ENCODE measurements at places on chromosomes 11 and 22.

DNA sequence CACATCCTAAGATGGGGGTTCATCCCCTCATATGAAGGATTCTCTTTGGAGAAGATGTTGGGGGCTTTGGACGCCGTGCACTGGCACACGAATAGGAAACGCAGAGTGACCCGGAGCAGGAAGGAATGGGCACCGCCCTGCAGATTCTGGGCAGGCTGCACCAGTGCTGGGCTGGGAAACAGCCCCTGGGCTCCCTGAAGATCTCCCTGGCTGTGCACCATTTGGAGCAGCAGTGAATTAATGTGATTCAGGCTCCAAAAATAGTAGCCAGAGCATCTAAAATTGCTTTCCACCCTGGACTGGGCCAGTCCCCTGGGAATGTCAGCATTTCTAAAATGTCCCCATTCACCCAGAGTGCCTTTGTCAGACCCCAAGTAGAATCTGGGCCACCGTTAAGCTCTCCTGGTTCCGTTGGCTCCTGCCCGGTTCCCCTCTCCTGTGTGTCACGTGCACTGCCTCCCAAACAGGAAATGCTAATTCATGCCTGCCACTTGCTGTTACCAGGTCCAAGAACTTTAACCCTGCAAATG is 18.6 kb downstream of the IRAG1 start:
- no peak for DNase-seq

DNA sequence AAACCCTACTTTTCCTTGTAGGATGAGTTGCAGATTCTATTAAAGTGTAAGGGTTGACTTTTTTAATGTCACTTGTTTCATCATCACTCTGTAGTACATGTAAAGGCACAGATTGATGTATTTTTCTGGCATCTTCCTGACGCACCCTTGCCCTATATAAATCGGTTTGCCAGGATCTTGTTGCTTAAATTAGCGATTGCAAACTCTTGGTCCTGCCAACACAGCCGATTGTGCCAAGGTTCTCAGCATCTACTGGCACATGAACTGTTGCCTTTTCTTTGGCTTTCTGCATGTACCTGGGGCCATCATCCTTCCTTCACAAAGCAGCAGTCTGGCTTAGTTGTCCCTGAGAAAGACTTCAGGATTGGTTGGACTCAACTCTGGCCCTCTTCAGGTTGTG is 7.5 kb upstream of the LIN7C start:
- no peak for DNase-seq

DNA sequence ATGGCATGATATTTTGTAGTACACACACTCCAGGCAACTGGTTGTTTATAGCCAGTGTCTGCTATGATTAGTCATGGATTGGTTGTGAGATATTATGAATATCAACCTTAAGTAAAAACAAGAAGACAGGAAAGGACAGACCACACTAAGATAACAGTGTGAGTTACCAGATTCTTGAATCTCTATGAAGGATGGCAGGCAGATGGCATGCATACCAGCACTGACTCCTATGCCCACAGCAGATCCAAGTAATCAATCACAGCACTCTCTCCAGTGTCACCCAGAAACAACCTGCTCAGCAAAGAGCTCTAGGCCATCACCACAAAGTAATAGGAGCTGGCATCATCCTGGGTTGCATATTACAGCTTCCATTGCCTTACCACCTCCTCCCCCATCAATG is 116.6 kb downstream of the GALNT18 start:
- DNase-seq, result no peak

- DNase-seq, result no peak
Measured at GRCh38 chr11:127601578-127601977, 601.0 kb upstream of the KIRREL3 start.

DNA sequence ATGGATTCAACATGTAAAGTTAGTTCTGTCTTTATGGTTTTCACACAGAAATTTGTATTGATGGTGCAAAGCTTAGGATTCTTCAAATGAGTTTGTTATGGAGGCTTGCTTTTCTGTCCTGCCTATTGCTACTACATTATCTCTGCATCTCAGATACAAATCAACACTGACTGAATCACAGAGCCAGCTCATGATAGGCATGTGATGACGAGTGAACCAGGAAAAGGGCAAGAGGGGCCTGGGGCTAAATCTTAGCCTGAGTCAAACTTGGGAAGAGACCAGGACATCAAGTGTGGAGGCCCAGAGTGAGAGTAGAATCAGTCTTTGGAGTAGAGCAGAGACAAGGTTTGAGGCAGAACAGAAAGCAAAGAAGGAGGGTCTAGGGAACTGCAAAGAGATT is 107.1 kb upstream of the CD44 start:
- DNase-seq, result no peak

GRCh38 chr11:69202511-69203221 is 46.9 kb downstream of the SMIM38 start:
- no peak for DNase-seq

- DNase-seq, result no peak
Measured at GRCh38 chr11:86388198-86388597, 13.5 kb downstream of the CCDC81 start.

DNA sequence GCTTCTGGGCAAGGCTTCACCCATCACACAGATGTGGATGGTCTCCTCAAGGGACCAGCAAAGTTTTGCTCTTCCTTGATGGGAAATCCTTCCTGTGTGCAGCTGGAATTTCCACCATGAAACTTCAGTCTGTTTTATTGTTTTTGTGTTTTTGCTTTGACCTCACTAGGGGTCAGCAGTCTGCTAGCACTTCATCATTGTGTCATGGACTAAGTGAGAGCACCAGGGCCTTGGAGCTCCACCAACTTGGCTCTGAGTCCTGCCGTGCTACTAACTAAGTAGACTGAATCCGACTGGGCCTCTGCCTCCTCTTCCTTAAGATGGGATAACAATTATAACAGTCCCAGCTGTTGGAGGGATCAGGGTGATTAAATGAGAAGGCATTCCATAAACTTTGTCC is 305.8 kb upstream of the NCAM1 start:
- no peak for DNase-seq

- no peak for DNase-seq
Measured at GRCh38 chr22:48204296-48204695, 1441.8 kb downstream of the TBC1D22A start.

DNA sequence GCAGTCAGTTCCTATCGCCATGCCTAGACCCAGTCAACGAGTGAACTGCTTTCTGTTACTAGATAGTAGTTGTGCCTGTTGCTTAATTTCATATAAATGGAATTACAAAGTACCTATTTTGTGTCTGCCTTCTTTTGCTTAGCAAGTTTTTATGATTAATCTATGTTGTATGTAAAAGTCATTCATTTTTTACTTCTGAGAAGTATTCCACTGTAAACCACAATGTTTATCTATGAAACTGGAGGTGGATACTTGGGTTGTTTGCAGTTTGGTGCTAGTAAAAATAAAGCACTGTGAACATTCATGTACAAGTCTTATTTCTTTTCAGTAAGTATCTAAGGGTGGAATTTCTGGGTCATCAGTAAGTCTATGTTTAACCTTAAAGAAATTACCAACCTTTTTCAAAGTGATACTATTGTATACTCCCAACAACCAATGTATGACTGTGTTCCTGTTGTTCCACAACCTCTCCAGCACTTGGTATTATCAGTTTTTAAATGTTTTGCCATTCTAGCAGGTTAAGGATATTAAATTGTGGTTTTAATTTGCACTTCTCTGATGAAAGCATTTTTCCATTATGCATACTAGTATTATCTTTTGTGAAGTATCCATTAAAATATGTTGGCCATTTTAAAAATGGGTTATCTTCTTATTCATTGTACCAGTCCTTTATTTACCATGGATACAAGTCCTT is 68.2 kb downstream of the DNAJC24 start:
- no peak for DNase-seq

- no peak for DNase-seq
Measured at GRCh38 chr11:126350836-126351235, 4.7 kb upstream of the ST3GAL4 start.

DNA sequence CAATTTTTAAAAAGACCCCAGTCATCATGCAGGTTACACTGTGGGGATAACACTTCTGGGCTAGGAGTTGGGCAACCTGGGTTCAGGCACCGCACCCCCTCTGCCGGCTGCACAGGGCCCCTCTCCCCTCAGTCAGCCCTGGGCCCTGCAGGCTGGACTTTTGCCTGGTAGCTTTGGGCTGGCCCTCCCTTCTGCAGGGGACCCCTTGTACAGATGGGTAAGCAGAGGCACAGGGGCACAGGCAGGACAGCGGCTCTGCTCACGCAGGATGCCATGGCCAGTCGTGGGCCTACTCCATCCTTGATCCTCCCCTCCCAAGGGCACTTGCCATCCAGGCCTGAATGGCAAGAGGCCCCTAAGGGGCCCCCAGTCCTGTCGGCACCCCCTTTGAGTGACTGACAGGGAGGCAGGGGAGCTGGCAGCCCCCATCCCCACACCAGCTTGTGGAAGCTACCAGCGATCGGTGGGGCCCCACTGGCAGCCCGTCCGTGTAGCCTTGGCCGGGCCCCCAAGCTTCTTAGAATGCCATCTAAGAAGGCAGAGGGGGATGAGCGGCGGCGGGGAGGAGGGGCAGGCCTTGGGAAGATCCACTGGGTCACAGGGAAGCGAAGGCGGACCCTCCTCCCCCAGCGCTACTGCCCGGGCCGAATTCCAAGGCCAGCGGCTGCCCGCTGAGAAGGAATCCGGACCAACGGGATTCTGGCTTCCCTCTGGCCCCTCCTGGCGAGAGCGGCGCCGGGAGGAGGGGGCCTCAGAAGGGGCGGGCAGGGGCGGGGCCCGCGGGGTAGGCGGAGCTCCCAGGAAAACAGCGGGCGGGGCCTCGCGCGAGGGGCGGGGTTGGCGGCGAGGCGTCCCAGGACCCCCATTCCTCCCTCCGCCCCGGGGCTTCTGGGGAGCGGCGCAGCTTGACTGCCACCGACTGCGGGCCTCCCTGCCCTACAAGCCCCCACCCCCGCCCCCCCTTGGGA is 6.8 kb upstream of the CHKA start:
- no peak for DNase-seq

DNA sequence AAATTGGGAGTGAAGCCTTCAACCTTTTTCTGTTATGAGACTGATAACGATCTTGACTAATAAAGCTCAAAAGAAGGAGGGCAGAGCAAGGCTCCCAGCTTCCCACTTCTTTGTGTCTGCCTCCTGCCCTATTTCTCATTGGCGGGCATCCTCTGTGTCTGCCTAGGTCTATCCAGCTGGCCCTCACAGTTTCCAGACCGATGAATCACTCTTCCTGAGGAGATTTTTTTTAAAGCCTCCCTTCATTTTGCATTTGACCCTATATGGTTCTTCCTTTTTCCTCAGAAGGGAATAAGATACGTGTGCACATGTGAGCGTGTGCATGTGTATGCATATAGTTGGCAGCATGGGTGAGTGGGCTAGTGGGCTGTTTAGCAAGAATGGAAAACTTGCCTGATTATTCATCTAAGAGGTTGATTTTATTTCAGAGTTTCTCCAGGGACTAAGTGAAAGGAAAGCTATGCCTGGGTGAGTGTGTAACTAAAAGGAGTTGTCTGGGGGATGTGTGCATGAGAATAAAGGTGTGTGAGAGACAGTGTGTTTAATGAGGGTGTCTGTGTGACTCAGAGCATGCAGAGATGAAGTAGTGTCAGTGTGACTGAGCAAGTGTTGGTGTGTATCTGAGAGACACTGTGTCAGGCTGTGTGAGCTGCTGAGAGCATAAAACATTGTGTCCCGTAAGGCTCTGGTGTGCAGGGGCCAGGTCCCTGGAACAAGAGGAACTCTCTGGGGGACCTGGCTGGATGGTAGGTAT is 12.2 kb downstream of the PHLDB1 start:
- DNase-seq, result no peak

GRCh38 chr11:14079011-14079410 is 116.5 kb downstream of the SPON1 start:
- DNase-seq, result no peak

DNA sequence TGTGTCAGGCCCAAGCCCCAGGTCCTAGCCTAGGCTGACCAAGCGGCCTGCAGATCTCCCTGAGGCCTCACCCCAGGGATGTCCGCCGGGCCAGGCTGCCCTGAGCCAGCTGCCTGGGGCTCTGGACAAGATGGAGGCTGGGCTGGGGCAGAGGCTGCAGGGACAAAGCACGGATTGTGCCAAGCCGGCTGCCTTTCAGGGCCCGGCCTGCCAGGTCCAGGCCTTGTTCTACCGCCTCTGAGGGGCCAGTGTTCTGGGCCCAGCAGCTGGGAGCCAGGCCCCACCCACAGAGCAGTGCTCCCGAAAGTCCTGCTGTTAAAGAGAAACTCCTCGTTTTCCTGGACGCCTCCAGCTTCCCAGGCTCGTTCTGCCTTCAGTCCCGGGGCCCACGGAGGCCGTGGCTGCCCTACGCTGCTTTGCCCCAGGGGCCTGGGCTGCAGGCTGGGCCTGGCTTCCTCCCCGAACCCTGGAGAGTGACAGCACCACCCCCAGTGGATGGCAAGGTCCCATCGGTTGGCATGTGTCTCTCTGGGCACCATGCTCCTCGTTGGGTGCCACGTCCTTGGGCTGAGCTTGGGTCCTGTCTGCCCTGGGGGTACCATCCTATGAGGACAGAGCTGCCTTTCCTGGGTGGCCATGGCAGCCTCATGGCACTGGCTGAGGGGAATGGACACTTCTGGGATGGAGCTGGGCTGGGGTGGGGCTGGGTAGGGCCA is 7.6 kb downstream of the BRSK2 start:
- no peak for DNase-seq

DNA sequence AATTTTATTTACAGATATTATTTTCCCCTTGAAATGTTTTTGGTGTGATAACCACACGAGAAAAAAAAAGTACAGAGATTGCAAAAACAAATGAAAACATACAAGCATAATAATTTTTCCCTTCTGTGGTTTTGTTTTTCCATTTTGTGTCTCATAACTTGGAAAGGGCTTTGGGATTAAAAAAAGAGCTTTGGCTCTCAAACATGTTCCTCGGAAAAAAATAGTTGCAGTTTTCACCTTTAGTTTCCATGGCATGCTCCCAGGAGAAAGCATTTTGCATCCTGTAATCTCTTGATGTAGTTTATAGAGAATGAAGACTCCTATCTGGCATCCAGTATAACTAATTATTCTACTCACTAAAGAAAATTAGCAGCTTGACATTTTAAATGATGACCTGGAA is 362.1 kb upstream of the PDGFD start:
- DNase-seq, result no peak

GRCh38 chr22:41525450-41526225 is 18.6 kb downstream of the POLR3H start:
- DNase-seq, result no peak

DNA sequence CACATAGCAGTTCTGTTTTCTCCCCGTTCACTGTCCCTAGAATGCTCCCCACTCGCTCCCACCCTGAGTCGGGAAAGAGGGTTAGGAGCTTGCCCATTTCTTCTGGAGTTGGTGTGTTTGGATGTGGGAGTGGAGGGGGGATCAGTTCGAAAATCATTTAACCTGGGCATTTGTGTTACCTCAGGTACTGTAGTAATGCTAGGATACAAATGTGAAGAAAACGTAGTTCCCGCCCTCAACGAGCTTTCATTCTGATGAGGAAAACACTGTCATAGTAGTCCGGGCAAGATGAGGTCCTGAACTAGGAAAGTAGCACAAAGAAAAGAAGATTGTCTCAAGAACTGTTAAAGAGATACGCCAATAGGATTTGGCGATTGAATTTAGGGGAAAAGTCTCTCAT is 539 bp downstream of the SDHD start:
- peak; percentile 10 for DNase-seq

Measured in activated CD4-positive, alpha-beta memory T cell treated with anti-CD3 and anti-CD28 coated beads for 36 hours (primary cell).